Fibroblast of skin of right biceps (primary cell): ENCODE measurements at places on chromosomes 4 and X.

- DNase-seq, result peak; percentile 55
Measured at GRCh38 chrX:10722851-10723250, 102.5 kb upstream of the MID1 start.

GRCh38 chr4:121951521-121952110, at the start of gene TRPC3:
TSS of gene TRPC3 (minus strand) at chr4:121952060. CDS start at chr4:121951680, 380 bp downstream.
- DNase-seq, result peak; percentile 45

GRCh38 chr4:184019076-184019475, 114.0 kb downstream of the STOX2 start:
- peak; percentile 70 for DNase-seq

DNA sequence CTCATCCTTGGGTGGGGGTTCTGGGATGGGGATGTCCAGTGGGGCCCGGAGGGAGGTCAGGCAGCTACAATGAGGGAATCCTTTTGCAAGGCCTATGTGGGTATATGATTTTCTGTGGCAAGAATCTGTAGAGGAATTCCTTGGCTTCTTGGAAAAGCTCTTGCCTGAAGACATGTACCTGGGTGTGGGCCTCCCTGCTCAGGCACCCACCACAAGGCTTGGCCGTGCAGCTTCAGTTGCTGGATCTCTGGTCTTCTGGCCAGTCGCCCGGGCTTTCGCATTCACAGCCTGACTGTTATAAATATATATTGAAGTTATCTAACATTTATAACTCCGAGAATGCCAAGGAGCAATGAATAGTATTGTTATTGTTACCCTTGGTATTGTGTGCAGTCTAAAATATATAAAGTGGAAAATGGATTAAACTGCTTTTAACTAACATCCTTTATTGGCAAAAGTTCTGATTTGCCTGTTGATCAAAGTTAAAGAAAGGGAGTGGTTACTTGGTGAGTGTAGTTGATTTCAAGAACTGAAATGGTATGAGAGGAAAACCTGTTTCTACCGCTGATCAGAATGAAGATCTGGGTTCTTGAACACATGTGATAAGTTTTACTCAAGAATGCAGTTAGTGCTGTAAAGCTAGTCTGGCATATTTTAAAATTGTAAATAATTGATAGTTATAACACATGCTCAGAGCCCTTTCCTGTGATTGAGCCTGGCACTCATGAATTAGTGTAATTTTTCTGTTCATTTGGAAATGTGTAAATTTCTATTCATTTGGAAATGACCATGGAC, 36.0 kb downstream of the PTTG2 start:
- no peak for DNase-seq

DNA sequence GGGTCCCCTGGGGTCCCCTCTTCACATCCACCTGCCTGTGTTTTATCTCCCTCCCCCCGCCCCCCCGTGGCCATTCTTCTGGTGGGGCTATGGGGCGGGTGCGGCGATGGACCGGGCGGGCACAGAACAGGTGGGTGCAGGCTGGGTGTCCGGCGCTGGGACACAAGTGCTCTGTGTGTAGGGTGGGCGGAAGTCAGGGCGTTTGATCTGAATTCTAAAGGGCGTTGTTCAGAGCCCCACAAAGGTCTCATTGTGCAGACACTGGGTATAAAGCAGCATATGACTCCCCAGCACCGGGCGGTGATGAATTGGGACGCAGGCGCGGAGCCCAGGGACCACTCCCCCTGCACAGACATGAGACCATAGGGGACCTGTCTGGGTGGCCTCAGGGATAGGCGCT, at the start of gene GJB1:
Gene GJB1, plus strand, starts transcription at position 296 of the 400 bp plus-strand sequence. CDS start 484 bp downstream, outside the sequence.
- DNase-seq, result no peak

DNA sequence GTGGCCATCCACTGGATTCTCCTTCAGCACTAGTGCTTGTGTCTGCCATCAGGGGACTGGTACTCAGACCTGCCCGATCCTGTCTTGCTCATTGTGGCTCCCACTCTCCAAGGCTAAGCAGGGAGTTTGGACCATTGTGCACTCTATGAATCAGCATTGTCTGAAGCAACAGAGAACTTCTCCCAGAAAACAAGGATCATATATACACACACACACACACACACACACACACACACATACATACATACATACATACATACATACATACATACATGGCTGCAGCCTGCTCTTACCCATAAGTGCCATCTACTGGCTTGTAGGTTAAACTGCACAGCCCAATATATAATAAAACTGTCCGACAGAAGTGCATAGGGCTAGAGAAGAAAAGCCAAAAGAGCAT, 345.3 kb upstream of the LCORL start:
- DNase-seq, result peak; percentile 1

- DNase-seq, result peak; percentile 41
Measured at GRCh38 chrX:153460826-153461225, 9.6 kb downstream of the HAUS7 start.

GRCh38 chrX:3581609-3582108, 131.8 kb downstream of the PRKX start:
- no peak for DNase-seq

- DNase-seq, result peak; percentile 48
Measured at GRCh38 chr4:88939697-88940096, 117.3 kb downstream of the FAM13A start.
